ENCODE measurements at places on chromosomes 3 and 15.

- DNase-seq: no peak
These were observed 35.9 kb downstream of the OXNAD1 start for GRCh38 chr3:16300881-16301359.

DNA sequence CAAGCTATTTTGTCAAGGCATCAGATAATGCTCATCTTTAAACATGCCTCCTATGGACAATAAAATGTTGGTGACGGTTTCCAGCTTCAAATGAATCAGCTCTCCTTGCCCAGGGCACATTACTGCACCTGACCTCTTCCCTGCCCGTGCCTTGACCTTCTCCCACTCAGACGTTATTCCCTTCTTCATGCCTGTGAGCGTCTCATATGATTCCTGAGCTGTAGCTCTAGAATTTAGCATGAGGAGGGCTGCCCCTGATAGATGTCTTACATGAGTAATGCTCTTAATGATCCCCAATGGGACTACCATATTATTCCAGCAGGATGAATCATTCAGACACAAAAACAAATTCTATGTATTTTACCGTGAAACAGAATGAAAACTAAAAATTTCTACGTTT is 762.7 kb downstream of the ROBO1 start:
- no peak for DNase-seq

GRCh38 chr15:52378746-52379394 is 83.3 kb upstream of the MYO5C start:
- no peak for DNase-seq

- no peak for DNase-seq
These were observed 267.3 kb upstream of the ADAMTS9 start for GRCh38 chr3:64954995-64955636.

DNA sequence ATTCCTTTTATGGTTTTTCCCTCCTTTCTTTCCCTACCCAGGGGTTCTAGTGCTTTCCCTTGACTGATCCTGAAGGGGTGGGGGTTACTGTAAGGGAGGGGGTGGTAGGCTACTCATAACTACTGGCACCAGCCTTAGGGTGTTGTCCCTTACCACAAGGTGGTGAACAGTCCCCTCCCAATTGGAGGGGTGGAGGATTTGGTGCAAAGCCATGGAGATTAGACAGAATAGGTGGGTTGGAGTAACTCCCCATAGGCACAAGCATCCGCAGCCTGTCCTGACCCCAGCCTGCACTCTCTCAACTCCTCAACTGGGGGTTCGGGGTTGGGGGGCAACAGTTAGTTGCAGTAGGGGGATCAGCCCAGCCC is 2.6 kb upstream of the HYAL2 start:
- DNase-seq: no peak

DNA sequence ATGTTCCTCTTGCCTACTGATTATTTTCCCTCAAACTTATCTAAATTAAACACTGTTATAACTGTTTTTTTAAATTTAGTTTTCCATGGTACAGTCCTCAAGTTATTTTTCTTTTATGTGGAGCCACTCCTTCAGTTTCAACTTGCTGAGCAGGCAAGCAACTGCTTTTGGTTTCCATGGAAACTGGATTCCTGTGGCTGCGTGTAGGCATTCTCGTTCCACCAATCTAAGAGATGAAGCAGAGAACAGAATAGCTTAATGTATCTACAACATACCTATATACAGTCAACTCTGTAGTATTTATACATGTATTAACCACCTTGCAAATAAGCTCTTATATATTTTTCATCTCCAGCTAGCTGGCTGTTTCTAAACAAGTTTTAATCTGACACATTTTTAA is 25.8 kb upstream of the ANXA2 start:
- peak; percentile 60 for DNase-seq

- no peak for DNase-seq
These were observed 70.9 kb upstream of the PLXNA1 start for GRCh38 chr3:126912027-126912422.

DNA sequence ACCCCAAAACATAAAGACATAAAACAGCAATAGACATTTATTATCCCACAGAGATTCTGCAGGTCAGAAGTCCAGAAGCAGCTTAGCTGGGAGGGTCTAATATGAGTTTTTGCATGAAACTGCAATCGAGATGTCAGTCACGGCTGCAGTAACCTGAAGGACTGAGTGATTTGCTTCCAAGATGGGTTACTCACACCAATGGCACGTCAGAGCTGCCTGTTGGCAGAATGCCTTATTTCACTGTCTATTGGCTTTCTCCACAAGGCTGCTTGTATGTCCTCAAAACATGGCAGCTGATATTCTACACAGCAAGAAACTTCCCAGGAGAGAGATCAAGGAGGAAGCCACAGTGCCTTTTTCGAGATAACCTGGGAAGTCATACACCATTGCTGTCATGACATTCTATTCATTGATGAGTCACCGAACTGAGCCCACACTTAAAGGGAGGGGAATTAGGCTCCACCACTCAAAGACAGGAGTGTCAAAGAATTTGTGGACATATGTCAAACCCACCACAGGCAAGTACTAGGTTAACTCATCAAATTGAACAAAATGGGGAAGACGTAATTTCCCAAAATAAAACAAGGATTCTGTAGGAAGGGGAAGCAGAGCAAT is 122.2 kb downstream of the SYNPR start:
- DNase-seq: no peak

DNA sequence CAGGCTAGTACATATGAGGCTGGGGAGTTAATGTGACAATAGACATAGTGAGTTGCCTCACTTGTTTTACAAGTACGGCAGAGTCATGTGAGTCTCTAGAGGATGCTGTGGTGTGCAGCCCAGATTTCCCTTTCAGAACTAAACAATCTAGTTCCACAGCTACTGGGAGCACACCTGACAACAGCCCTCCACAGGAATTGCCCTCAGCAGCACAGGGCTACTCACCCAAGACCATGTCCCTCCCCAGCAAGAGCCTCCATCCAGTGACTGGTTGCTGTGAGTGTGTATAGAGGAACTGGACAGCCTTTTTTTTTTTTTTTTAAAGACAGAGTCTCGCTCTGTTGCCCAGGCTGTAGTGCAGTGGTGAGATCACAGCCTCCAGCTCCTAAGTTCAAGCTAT is 40.2 kb upstream of the UBE2E2 start:
- no peak for DNase-seq

DNA sequence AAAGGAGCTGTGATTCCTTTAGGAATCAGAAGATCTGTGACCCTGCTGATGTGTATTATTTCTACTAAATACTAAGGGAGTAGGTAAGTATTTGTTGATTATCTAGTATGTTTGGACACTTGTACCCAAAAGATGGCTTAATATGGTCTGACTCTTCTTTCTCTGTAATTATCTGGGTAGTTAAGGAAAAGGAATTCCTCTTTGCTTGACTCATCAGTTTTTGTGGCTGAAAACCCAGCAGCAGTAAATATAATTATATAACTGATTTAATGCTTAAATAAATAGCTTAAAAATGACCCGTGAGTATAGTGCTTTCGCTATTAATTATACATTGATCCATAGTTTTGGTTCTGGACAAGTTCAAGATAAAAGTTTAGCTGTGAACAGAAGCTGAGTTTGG is 155.8 kb downstream of the LRTM1 start:
- DNase-seq: no peak

DNA sequence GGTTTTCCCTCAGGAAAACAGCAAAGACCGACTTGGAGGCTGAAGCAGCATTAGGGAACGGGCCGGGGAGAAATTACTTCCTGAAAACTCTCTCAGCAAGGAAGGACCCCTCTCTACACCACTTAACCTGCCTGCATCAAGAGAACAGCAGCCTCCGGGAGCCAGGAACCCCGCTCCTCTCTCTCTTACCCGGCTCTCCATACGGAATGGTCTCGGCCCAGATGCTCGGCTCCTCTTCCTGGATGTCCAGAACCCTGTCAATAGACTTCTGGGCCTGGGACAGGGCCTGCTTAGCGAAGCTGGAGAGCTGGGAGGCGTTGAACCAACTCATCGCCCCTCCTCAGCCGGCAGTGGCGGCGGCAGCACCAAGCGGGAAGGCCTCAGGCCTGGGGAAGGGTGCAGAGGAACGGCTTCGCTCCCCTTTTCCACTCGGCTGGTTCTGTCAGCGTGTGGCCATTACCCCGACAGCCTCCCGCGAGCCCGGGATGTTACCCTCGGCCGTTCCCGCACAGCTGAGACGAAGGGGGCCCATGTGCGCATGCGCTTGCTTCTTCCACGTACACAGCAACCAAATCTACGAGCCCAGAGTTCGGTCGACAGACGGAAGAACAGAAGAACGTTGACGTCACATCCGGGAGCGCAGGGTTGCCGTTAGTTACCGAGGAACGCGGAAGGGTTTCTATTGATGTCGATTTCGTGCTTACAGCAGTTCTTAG is at the start of gene TMF1:
TMF1 (minus strand) TSS at position 578 of the 716 bp plus-strand sequence; CDS start at position 331, 247 bp downstream.
- peak; percentile 97 for DNase-seq

DNA sequence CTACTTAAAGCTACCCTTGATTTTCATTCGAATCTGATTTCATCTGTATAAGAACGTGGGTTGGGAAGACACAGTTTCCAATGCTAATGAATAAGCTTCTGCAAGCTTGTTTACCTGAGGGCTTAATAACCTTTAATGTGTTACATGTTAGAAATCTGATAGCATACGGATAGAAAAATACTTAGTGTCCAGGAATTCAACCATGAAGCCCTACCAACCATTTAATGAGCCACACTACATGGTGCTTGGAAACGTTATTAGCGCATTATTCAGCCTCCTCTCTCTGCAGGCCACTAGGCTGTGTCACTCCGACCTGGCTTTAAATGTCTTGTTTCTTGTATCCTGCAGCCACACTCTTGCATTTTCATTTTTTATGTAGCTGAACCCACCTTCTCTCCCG is 1.6 kb downstream of the FAM81A start:
- no peak for DNase-seq

- peak; percentile 11 for DNase-seq
These were observed 66.1 kb downstream of the GLB1 start for GRCh38 chr3:33030802-33031201.

DNA sequence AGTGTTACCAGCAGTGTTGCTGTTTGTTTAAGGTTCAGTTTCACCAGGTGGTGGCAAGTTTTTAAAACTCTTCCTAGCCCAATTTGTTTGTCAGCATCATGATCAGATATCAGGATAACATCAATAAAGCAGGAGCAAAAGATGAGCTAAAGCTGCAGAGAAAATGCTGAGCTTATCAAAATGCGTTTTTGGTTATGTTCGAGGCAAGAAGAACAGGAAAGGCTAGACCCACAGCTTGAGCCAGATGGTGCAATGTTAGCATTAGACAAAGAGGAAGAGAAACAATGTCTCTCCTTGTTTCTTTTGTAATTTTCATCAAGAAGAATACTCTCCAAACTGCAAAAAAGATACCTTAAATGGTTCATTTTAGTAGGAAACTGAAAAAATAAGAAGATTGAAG is 66.2 kb downstream of the THRB start:
- DNase-seq: no peak

DNA sequence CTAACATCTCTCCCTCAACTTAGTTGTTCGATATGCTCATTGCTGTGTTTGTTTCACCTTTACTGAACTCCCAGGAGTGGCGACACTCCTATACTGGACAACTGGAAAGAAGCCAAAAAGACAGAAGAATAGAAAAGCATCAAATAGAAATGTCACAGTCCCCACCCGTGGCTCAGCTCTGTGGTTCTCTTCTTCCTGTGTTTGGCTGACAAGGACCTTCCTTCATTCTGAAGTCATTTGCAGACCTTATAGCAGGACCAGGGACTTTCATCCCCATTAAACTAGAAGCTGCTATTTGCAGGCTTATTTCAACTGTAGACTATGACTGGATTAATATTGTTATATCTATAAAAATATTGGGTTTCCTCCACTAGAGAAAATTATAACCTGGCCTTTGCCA is 125.9 kb downstream of the NECTIN3 start:
- no peak for DNase-seq

GRCh38 chr15:61076598-61077170 is 152.4 kb downstream of the RORA start:
- DNase-seq: no peak

DNA sequence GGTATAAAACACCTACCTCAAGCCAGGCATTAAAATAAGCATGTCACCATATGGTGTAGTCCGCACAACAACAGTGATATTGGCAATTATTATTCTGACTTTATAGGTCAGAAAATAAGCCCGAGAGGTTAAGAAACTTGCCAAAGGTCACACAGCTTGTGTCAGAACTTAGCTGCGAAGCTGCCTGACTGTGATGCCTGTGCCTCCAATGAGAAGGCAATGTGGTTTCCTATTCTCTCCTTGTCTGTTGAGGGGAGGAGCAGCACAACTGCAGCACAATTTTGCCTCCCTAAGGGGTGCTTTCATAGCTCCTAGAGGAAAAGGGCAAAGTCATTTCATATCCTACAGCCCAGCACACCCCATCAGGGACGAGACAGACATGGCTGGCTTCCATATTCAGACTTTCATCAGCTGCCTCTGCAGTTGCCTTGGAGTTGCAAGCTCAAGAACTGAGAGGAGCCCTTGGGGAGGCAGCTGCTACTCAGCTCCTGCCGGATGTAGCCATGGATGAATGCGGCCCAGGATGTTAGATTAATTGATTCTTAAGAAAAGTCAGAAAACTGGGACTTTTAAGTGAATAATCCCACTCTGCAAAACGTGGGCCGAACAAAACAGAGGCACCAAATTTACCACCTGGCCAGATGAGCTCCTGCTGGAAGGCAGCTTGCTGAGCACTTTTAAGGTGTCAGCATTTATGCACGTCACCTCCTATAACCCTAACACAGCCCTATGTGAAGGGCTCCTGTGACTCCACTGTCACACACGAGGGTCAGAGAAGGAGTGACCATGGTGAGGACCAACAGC is 38.5 kb downstream of the MYO5C start:
- DNase-seq: no peak

- DNase-seq: no peak
These were observed 66.7 kb downstream of the FILIP1L start for GRCh38 chr3:100047455-100048141.

- DNase-seq: peak; percentile 25
These were observed 135.1 kb upstream of the SEMA6D start for GRCh38 chr15:47582233-47582632.

- DNase-seq: no peak
These were observed 311.4 kb downstream of the TBC1D5 start for GRCh38 chr3:17431004-17431403.

DNA sequence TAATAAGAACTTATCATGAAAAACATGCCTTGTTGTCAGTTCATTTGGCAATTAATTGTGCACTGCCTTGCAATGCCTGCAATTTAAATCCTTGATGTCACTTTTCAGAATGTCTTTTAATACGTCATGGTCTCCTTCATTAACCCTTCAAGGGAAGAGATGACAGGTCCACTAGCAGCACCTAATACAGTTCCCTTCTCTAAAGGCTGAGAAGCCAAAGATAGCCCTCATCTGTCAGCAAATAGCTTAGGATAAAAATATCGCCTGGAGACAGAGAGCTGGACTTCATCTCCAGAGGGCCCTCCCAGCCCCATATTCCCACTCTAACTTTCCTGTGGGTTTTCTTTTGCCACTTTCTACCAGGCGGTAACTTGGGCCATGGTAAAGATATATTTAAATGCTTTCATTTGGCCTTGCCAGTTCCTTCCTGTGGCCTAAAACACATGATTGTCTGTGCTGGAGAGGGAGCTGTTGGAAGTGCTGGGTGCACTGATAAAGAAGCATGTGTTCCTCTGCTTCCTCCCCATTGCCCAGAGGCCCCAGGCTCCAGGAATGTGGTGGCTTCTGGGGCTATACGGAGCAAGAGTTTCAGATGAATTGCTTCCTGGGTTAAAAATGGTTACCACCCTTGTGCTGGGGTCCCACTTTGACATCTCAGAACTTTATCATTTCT is 76.3 kb upstream of the UMPS start:
- DNase-seq: no peak

GRCh38 chr3:155347901-155348300 is 54.4 kb upstream of the STRIT1 start:
- no peak for DNase-seq

GRCh38 chr15:62415498-62415897 is 250.4 kb upstream of the C2CD4B start:
- DNase-seq: no peak

- no peak for DNase-seq
These were observed 10.0 kb upstream of the PAQR5 start for GRCh38 chr15:69288531-69289341.

Data from NT2/D1 (cell line).